ENCODE measurements at places on chromosomes 4 and X.

DNA sequence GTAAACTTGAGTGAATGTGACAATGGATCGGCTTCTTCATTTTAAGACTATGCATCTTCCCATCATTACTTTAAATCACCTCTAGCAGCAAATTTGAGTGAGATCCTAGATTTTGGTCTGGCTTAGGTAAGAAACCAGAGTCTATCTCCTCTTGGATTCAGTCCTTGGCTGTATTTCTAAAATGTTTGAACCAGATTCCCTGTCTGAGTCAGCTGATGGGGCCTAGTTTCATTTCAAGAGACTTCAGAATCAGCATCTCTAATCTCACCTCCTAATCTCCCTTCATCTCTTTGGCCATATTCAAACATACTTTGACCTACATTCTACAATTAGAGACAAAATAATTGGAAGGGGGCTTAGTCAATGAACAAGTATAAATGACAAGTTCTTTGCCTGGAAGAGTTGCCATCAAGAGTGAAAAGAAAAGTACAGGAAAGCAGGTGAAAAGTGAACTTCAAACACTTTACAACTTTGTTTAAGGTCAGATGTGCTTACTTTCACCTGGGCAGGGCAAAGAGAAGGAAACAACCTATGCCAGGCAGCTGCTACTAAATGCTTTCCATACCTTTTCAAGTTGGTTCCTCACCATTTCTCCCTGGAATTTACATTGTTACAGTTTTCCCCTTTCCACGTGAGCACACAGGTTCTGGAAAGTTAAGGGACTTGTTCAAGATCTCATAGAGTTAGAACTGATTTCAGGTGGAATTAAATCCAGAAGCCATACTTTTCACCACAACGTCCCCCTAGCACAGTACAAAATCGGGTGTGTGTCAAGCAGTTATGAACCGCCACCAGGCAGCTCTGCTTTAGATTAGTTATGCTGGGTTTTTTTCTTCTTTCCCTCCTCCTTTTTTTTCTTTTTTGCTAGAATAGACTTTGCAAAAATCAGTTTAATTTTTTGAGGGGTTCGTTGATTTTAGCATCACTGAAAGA is 30.7 kb upstream of the PITX2 start:
- no peak for DNase-seq

GRCh38 chr4:106323119-106323518 is 6.8 kb downstream of the AIMP1 start:
- DNase-seq, result no peak

- DNase-seq, result no peak
Measured at GRCh38 chr4:73597594-73597993, 22.6 kb downstream of the RASSF6 start.

- DNase-seq, result no peak
Measured at GRCh38 chrX:15761564-15762191, 23.6 kb downstream of the CA5B start.

GRCh38 chrX:109393859-109394258 is 88.0 kb downstream of the GUCY2F start:
- no peak for DNase-seq

DNA sequence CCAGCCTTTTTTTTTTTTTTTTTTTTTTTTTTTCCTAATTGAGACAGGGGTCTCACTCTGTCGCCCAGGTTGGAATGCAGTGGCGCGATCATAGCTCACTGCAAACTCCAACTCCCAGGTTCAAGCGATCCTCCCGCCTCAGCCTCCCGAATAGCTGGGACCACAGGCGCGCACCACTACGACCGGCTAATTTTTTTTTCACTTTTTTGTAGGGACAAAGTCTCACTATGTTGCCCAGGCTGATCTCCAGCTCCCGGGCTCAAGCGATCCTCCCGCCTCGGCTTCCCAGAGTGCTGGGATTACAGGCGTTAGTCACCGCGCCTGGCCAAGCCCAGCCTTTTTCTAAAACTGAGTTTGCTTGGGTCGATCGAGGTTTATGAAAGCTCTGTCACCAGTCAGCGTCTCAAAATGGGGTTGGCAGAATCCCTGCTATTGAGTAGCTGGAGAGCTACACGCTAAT is 1.3 kb upstream of the OTUD5 start:
- no peak for DNase-seq

GRCh38 chr4:55087009-55087912 is 38.1 kb downstream of the KDR start:
- DNase-seq, result no peak

GRCh38 chr4:11072999-11073398 is 355.7 kb downstream of the HS3ST1 start:
- no peak for DNase-seq

GRCh38 chrX:129980540-129981199 is 1.8 kb upstream of the BCORL1 start:
- DNase-seq, result no peak

- DNase-seq, result no peak
Measured at GRCh38 chr4:34138385-34138784, 2105.9 kb downstream of the ARAP2 start.

GRCh38 chrX:77945910-77946545 is 23.4 kb downstream of the PGAM4 start:
- no peak for DNase-seq

- DNase-seq, result no peak
Measured at GRCh38 chrX:134396174-134396573, 63.8 kb upstream of the HPRT1 start.

DNA sequence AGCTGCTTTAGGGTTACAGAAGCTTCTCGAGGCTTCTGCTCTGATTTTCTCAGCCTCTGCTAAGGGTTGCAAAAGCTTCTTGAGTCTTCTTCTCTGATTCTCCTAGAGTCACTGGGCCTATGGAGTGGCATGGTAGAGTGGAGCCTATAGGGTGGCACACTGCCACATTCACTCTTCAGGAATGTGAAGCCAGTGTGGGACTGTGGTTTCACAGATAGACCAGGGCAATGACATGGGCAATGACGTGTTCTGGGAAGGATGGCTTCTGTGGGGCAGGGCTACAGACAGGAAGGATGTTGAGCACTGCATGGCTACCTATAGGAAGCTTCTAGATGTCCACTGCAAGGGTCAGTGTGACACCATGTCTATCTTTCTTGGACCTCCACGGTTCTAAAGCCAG is 11.0 kb upstream of the MAMLD1 start:
- DNase-seq, result no peak

DNA sequence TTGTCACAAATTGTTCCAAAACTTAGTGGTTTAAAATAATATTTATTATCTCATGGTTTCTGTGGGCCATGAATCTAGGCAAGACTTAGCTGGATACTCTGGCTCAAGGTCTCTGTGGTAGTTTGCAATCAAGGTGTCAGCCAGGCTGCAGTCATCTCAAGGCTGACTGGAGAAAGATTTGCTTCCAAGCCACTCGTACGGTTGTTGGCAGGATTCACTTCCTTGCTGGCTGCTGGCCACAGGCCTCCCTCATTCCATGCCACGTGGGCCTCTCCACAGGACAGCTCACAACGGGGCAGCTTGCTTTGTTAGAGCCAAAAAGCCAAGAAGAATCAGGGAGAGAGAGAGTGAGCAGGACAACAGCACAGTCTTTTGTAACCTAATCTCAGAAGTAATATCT is 101.4 kb downstream of the WWC2 start:
- no peak for DNase-seq

- no peak for DNase-seq
Measured at GRCh38 chr4:9143421-9144080, 26.7 kb upstream of the FAM90A26 start.

- DNase-seq, result no peak
Measured at GRCh38 chr4:108560616-108561015, 59.8 kb upstream of the RPL34 start.

DNA sequence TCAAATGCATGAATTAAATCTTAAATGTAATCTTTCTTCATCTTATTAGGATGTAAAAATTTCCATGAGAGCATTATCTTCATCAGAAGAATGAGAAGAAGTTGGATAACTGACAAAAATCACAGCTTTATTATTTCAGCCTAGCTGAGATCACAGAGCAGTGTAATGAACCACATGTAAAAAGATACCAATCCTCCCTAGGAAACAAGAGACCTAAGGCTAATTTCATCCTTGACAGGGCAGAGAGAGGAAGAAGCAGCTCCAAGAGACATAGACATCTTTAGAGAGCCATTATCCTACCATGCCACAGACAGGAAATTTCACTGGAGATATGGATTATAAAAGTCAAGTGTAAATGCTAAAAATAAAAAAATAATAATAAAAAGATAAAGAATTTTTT is 40.9 kb upstream of the IL15 start:
- DNase-seq, result no peak

- DNase-seq, result no peak
Measured at GRCh38 chr4:150316332-150317205, 238.3 kb downstream of the DCLK2 start.

DNA sequence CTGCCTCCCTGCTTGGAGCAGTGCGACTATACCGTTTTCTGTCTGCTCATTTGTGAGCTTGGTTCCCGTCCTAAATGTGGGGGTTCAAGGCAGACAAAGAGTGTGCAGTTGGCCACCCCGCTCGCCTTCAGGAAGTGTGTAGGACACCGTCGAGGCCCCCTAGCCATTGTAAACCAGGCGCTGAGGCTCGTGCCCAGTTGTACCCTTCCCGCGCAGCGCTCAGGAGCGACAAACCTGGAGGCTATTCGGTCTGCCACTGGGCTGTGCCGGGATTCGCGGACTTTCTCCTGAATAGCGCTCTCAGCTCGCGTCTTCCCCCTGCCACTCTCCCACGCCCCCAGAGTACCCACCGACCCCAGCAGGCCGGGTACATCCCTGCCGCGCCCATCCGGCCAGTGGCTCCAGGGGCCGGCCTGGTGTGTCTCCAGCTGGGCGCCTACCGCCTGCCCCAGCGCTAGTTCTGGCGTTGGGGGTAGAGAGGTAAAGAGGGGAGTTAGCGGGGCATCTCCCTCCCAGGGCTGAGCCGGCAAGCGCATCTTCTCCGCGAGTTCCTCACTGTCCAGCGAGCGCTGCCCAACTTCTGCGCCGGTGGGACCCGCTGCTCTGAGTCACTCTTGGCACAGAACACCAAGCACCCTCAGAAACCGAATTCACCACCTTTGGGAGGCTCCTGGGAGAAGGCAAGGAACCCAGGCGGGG is 880 bp upstream of the LONRF3 start:
- DNase-seq, result no peak

DNA sequence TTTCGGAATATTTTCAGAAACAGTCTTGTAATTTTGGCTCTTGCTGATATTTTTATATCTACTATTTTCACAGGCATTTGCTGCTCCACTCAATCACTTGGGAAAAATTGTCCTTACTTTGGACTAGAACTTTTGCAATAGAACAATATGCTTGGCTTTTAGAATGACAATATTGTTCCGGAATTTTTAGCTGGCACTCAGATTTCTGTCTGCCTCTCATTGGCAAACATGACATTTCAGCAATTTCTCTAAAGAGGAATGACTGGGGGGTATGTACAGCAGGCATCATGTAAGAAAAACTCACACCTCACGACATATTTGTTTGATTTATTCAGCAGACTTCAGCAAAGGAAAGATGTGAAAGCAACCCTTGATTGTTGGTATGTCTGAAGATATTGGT is 243.6 kb upstream of the GPRIN3 start:
- DNase-seq, result no peak

- DNase-seq, result no peak
Measured at GRCh38 chr4:183205193-183205592, 106.1 kb downstream of the WWC2 start.

DNA sequence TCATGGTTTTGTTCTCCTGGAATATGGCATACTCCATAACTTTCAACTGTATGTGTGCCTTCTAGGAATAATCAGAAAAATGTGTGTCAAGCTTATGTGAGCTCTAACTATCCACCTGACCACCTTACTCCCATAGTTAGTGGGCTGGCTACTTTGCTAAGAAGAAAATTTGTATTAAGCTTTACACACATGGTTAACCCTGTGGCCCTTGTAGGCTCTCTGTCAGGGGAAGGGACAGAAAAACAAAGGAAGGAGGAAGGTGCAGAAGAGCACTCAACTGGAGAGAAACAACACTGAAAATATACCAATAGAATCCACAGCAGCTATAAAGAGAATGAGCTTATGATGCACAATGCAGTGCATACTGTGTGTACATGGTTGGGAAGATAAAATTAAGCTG is 84.6 kb downstream of the PPP3CA start:
- no peak for DNase-seq

- no peak for DNase-seq
Measured at GRCh38 chr4:88409789-88410188, 31.1 kb downstream of the HERC6 start.

GRCh38 chrX:46703980-46704379 is 54.9 kb downstream of the SLC9A7 start:
- no peak for DNase-seq

GRCh38 chrX:68249903-68250302 is 183.4 kb downstream of the OPHN1 start:
- DNase-seq, result no peak

- DNase-seq, result no peak
Measured at GRCh38 chr4:16731776-16732380, 166.6 kb downstream of the LDB2 start.

GRCh38 chrX:150940844-150941495 is 42.2 kb upstream of the HMGB3 start:
- no peak for DNase-seq

GRCh38 chr4:78517050-78517652 is 34.4 kb upstream of the ANXA3 start:
- DNase-seq, result no peak

GRCh38 chr4:95643627-95644026 is 94.9 kb upstream of the UNC5C start:
- no peak for DNase-seq

DNA sequence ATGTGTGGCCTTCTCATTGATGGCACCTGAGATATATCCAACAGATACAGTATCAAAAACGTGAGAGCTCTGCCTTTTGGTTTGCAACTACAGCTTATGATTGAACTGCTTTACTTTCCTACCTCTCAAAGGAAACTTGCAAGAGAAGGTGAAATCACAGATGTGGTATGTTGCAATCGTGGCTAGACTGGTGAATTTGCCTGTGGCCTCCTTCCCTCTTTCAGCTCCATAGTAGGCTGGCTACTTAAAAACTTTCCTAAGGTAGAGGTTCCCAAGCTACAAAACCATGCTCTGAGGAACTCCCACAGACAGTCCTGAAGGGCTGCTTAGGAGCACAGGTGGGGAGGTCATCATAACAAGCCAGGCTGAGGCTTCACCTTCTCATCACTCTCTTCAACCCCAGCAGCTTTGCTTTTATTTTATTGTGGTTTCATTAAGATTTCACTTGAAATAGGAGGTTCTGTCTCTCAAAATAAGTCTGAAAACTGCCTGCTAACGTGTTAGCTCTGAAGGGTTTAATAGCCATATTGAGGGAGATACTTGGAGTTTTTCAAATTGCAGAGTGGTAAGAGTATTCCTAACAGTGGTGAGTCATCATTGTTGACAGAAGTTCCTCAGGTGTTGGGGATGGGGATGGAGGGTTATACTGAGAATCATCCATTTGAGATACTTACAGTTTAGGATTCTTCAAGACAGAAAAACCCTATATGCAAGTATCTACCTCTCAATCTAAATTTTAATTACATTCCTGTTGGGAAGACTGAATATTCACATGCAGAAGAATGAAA is 93.5 kb upstream of the UCP1 start:
- no peak for DNase-seq

GRCh38 chr4:30912098-30912714 is 192.0 kb downstream of the PCDH7 start:
- DNase-seq, result no peak

- DNase-seq, result no peak
Measured at GRCh38 chr4:141702472-141703182, 66.2 kb downstream of the IL15 start.

Measured in stimulated activated CD4-positive, alpha-beta T cell treated with anti-CD3 and anti-CD28 coated beads, Interleukin-1b, Interleukin-23, amount 100 ng/mL, for 1 hour (primary cell).